NCI-H526 (cell line): ENCODE measurements at places on chromosomes 16 and 17.

- no peak for DNase-seq
Observed at GRCh38 chr17:34008125-34008524, 247.0 kb upstream of the CCL2 start.

DNA sequence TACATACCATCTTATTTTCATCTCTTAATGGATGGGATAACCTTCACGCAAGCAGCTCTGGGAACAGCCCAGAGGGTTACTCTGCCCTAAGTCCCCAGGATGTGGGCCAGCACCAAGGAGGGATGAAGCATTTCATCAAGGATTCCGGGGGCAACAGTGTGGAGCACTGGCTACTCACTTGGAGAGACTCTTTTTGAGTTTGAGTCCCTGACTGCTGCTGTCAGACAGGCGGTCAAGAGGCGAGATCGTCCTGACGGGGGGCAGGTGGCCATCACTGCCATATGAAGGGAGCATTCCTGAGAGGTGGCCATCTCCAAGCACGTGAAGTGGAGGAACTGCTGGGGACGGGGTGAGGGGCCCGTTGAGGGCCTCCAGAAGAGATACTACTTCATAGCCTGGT is 18.1 kb upstream of the FOXJ1 start:
- no peak for DNase-seq

DNA sequence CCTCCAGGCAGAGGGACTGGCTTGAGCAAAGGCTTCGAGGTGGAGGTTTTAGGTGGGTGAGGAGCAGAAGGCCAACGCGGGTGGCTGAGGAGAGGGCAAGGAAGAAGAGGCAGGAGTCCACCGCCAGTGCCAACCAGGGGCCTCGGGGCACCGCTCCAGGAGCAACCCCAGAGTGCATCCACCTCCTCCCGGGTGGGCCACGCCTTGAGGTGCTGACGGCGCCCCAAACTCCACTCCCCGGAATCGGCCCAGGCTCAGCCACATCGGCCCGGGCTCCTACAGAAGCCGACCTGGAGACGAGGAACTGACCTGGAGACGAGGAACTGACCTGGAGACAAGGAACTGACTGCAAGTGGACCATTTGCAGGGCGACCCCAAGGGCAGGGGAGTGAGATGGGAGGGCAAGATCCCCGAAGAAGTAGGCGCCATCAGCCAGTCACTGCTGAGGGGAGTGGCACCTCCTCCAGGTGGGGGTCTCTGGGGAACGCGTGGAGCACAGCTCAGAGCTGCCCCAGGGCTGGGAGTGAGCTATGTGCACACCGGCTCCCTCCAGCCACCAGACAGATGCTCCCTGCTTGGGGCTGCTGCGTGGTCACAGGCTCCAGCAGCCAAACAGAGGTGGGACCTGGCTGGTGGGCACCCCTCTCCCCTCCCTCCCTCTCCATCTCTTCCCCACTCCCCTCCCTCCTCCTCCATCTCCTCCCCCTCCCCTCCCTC is 29.2 kb upstream of the CBFA2T3 start:
- no peak for DNase-seq

- DNase-seq = peak; percentile 58
Observed at GRCh38 chr17:64200080-64201032, 62.7 kb downstream of the TEX2 start.

- DNase-seq = no peak
Observed at GRCh38 chr17:60135951-60136666, 13.7 kb upstream of the CA4 start.

- no peak for DNase-seq
Observed at GRCh38 chr17:77370586-77370985, 229.8 kb downstream of the SEC14L1 start.

GRCh38 chr17:17120701-17121100 is 78.4 kb downstream of the MPRIP start:
- no peak for DNase-seq

- DNase-seq = no peak
Observed at GRCh38 chr17:57604771-57605674, 140.1 kb downstream of the CCDC182 start.

DNA sequence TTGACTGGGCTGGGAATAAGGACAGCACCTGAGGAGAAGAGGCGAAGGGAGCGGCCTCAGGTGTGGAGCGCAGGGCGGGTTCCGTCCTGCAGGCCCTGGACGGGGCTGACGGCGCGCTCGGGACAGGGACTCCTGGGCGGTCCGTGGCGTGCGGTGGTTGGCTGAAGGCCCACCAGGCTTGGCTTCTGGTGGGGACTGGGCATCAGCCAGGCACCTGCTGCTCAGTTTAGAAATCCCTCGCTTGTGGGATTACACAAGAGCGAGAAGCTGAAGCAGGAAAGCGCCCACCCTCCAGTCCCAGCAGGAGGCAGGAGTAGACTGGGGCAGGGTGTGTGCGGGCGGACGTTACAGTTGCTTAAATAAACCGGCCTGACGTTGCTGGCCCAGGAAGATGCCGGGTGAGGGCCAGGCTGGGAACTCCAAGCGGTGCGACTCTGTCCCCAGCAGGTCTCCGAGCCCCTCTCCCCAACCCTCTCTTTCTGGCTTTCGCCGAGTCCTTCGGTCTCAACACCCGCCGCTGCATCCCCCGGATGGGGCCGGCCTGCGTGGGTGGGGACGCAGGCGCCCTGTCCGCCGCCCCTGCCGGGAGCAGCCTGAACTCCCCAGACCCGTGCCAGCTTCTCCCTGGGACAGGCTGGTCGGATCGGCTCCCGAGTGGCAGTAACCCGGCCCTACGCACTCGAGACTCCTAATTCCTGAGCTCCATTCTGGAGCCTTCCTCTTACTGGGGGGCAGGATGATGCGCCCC is 639 bp downstream of the MIF4GD start:
- peak; percentile 58 for DNase-seq

- no peak for DNase-seq
Observed at GRCh38 chr17:65531256-65532100, 30.0 kb downstream of the AXIN2 start.
